ENCODE measurements at places on chromosomes 1 and 21.

DNA sequence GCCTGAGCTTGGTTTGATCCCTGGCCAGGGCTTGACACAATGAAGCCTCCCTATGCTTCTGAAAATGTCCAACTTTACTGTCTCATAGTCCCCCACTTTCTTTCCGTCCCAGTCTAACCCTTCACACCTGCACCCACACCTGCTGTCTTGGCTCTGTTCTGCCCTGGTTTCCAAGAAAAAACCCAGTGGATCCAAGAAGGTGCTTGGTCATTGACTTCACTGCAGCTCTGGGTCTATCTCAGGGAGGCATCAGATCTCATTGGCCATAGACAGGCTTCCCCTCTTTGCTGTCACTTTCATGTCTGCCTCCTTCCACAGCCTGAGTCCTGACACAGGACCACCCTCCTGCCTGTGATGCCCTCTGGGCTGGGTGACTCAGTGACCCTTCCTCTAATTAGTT, 37.8 kb upstream of the ETV3 start:
- no peak for DNase-seq

- no peak for DNase-seq
Measured at GRCh38 chr1:38929476-38929875, 12.2 kb downstream of the RHBDL2 start.

DNA sequence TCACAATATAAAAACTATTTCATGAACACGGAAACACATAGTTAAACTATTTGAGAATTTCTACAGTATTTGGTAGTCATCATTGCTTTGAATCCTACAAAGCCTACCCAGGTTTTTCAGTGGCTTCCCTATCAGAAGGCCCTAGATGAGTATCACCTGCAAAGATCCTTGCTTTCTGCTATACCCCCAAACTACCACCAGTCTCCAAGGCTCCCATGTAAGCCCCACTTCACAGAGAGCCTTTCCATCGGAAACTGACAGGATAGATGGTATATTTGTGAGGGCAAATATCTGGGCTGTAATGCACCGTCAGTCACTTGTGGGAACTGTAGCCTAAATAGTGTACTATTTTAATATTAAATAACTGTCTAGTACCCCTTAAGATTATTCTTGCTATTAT, 674.3 kb downstream of the BRINP3 start:
- no peak for DNase-seq

DNA sequence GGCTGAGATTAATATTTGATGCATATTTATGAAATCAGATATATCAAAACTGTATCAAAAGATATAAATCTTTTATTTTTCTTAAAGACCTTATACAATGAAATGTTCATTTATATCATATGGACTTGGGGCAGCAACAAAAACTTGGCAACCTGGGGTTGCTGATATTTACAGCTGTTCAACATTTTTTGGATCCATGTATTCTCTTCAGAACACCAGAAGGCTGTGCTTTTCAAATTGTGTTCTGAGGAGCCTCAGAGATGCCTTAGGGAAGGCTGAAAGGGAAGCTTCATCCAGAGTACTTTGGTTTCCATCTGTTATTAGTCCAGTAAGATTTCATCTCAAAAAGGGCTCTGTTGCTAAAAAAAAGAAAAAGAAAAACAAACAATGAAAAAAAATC, 94.8 kb downstream of the DISC1 start:
- DNase-seq = no peak

- DNase-seq = no peak
Measured at GRCh38 chr21:23045955-23046354, 2047.7 kb downstream of the NCAM2 start.

DNA sequence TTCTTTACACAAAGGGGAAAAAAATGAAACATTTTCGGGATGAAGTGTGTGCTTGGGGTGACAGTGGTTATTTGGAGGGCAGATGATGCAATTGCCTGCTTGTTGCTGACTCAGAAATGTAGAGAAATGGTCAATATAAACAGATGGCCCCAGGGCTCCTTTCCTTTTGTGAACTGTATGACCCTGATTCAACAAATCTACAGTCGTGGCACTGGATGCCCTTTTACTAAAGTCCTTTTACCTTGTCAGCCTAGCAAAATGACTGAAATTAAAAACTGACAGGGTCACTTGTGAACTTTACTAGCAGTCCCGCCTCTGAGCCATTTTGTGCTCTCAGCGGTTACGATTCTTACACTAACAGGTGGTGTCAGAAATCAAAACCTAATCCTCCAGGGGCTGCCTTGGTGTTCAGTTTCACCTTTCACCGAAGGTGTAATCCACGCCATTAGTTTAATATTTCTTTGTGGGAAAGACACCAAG, 49.8 kb downstream of the GREM2 start:
- DNase-seq = no peak

DNA sequence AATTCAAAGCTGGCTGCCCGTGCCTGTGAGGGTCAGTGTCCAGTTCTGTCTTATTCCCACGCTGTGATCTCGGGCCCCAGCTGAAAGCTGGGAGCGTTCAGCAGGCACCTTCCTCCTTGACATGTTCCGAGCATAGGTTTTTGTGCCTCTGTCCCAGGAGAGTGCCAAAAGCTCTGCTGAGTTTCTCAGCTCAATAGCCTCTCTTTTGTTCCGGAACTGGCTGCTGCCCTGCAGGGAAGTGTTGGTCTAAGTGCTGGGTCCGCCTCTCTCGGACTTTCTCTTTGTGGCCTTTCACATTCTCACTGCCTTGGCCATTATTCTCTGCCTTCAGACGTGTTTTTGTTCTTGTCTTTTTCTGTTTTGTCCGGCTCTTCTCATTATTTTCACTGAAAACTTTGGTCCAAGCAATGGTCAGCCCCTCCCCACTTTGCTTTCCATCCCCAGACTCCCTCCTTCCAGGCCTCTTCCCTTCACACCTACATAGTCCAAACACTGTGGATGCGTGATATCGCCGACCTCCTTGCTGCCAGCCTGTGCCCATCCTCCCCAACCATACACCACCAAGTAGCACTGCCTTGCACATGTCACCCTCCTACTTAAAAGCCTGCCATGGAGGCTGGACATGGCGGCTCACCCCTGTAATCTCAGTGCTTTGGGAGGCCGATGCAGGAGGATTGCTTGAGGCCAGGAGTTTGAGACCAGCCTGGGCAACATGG, 233.8 kb downstream of the RHOU start:
- DNase-seq = no peak

- DNase-seq = no peak
Measured at GRCh38 chr1:7265771-7266371, 480.6 kb downstream of the CAMTA1 start.

DNA sequence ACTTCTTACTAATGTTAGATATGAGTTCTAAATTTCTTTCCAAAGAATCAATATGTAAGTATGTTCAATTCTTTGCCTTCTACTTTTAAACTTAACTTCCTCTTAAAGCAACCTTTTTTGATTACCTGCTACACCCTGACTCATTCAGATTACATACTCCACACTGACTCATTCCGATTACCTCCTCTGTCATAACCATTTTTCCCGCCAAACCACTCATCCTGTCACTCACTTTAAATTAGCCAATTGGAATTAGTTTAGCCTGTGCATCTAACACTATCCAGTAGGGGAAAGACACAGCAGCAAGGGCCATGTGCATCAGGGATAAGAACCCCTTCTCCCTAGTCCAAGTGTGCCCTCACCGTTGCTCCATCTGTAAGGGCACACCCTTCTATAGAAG, 815.5 kb downstream of the BRINP3 start:
- DNase-seq = no peak

- DNase-seq = no peak
Measured at GRCh38 chr1:48627486-48627885, 149.2 kb downstream of the BEND5 start.

GRCh38 chr1:91711504-91712247, 174.3 kb downstream of the TGFBR3 start:
- no peak for DNase-seq

DNA sequence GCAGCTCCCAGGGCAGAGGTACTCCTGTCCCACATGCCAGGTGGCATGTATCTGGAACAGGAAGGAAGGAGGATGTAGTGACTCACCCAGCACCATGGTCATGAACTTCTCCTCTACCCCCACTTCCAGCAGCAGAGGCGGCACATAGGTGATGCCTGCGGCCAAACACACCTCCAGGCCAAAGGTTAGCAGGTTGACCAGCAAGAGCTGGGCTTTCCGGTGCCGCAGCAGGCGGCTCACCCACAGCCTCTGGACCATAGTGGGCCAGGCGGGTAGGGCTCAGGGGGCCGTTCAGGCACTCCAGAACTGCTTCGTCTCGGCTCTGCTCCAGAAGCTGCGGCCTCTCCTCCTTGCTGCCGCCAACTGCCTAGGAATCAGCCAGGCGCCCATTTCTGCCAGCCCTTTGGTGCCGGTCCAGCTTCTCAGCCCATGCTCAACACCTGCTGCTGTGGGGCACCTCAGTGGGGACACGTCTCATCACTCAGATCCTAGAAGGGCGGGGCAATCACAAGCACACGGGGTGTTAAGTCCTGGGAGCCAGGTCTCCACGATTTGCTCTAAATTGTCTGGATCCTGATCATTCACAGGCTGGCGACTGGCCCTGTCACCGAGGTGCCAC, 15.8 kb downstream of the SLC45A3 start:
- no peak for DNase-seq

DNA sequence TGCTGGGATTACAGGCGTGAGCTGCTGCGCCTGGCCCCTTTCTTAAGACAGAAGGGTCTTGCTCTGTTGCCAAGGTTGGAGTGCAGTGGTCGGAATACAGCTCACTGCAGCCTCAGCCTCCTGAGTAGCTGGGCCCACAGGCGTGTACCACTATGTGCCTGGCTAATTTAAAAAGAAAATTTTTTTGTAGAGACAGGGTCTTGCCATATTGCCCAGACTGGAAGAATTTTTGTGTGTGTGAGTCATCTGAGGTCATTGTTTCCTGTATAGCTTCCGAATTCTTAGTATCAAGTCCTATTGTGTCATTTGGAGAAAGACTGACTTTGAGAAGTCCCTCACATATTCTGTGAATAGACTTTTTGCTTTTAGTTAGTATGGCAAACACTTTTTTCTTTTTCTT, 4.7 kb downstream of the SZRD1 start:
- DNase-seq = no peak

GRCh38 chr1:229952670-229953520, 114.1 kb upstream of the GALNT2 start:
- DNase-seq = no peak

GRCh38 chr1:245837718-245838117, 669.4 kb downstream of the SMYD3 start:
- DNase-seq = no peak

DNA sequence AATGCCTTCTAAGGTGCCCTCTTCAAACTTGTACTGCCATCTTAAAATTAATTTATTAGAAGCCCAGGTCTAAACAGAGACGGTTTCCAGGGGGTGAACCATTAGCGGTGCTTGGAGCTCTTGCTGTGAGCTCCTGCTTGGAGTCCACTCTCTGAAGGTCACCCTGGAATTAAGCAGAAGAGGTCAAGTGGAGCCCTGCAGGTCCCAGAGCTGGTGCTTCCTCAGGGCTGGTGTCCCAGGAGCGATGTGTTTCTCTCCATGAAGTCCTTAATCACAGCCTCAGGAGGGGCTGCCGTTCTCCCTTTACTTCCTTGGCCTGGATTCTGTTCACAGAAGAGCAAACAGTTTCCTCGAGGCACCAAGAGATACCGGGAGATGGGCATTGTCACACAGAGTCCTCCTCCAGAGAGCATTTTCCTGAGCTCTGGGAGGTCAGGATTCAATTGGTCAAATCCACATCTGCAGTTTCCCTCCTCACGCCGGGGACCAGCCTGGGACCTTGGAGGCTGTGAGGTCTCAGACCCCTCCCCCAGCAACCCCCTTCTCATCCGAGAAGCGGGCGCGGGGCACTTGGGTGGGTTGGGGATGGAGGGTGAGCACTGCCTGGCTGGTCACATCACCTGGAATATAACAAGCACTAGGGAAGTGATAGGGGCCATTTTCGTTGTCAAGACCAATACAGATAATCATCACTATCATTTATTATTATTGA, 310.4 kb downstream of the AJAP1 start:
- no peak for DNase-seq

Data from stimulated activated CD8-positive, alpha-beta memory T cell treated with anti-CD3 and anti-CD28 coated beads, Interleukin-7, amount 100 ng/mL, for 1 hour (primary cell).